ENCODE measurements at places on chromosomes 1 and 21.

GRCh38 chr1:35962952-35963351 is 32.0 kb downstream of the AGO3 start:
- DNase-seq = no peak

DNA sequence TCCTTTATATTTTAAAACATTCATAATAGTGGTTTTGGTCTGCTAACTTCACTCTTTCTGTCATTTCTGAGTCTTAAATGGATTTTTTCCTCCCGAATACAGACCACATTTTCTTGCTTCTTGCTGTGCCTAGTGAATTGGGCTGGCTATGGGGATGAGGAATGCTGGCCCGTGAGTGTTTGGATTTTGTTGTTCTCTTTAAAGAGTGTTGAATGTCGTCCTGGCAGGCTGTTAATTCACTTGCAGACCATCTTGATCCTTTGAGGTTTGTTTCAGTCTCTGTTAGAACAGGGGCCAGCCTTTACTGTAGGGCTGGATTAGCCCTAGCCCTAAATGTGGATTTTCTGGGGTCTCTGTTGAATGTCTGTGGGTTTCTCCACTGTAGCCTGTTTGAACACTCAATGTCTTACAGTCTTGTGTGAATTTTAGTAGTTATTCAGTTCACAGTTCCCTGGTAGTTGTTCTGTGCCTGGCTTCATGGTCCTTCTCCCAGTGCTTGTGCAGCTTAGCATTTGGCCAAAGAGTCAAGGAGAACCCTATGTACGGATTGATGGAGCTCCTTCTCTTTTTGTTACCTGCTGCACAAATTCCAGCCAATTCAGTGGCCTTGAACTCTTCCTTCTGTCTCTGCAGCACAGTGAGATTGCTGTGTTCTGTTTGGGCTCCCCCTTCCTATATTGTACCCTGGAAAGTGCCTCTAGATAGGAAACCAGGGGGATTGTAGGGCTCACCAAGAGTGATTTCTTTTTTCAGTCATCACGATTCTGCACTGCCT is 95.7 kb downstream of the DYRK1A start:
- no peak for DNase-seq

DNA sequence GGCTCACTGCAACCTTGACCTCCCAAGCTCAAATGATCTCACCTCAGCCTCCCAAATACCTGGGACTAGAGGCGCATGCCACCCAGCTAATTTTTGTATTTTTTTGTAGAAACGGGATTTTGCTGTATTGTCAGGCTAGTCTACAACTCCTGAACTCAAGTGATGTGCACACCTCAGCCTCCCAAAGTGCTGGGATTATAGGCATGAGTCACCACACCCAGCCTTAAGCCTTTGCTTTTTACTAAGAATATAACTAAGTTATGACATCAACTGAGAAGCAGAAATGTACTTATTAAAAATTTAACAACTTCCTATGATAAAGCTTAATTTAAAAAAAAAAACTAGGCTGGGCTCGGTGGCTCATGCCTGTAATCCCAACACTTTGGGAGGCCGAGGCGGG is 8.9 kb upstream of the LSS start:
- DNase-seq = no peak

- no peak for DNase-seq
Measured at GRCh38 chr1:100585786-100586185, 47.8 kb downstream of the GPR88 start.

DNA sequence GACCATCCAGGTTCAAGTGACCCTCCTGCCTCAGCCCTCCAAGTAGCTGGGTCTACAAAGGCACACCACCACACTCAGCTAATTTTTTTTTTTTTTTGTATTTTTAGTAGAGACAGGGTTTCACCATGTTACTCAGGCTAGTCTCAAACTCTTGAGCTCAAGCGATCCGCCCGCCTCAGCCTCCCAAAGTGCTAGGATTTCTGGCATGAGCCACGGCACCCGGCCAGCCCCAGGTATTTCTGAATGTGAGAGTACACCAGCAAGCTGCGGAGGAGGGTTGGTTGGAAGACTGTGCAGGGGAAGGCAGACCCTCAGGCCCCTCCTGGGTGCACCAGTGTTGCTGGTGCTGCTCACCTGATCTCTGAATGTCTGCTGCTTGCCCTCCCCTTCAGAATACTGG is 33.1 kb upstream of the SIM2 start:
- DNase-seq = no peak

- no peak for DNase-seq
Measured at GRCh38 chr1:62362926-62363325, 43.7 kb upstream of the KANK4 start.

GRCh38 chr1:109040627-109040988 is 1.3 kb downstream of the WDR47 start:
- DNase-seq = no peak

GRCh38 chr1:193264313-193265065 is 78.1 kb upstream of the B3GALT2 start:
- DNase-seq = no peak

DNA sequence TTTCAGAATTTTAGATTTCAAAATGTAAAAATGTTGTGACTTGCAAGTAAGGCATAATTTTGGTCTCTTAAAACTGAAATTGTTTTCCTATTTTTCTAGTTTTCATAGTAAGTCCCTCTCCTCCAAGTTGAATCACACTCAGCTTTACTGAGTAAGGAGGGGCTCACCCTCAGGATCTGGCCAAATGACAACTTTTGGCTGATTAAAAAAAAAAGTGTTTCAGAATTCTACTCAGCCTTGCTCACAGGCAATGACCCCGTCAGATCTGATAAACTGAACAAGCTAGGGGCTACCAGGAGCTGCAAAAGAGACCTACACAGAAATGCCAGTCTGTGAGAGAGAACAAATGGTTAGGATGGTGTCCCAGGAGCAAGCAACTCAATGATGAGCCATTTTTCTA is 159.8 kb downstream of the PBX1 start:
- DNase-seq = no peak

All from DMS153 (cell line).